ENCODE measurements at places on chromosomes 12 and 14. TPM values are rescaled to one million over a fixed set of nuclear protein-coding genes. Genes with fewer than 3 reads are reported as not detected.

The RPS6KL1 gene
- 5.4 TPM for polyA plus RNA-seq

The NRL gene
- 1.6 TPM for polyA plus RNA-seq

The ISM2 gene
- 0.07 TPM for polyA plus RNA-seq

The FNTB gene
- 26.2 TPM for polyA plus RNA-seq

The PRH2 gene
- polyA plus RNA-seq, result 0.55 TPM

The SLC7A8 gene
- polyA plus RNA-seq, result 94.4 TPM

DNA sequence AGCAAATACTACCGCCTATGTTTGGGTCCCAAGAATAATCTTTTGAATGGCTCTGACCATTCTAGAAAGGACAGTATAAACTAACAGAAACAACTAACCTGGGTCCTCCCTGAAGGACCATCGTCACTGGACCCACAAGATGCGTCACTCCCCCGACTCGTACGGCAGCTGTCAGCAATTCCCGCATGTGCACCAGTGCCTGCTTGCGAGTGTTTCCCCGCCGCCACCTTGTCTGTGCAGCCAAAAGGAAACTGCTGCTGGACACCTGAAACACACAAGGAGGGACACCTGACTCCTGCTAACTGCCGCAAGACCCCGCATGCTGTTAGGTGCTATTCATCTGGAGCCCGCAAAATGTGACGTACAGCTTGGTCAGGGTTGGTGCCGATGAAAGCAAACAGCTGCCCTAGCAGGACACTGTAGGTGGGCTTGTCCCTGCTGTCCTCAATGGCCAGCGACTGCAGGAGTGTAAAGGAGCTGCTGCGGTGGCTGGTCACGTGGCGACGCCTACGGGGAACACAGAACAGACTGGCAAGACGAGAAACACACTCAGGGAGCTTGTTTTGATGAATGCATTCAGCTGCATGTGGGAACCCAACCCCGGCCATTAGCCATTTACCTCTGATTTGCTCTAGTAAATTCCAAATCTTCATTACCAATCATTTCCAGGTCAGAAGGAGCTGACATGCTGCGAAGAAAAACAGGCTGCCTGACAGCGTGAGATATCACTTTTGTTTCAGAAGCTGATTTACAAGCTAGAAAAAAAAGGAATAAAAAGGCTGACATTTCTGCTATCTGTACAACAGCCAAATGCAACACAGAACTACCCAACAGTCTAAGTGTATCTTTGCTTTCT, 118.1 kb downstream of the TRAFD1 start:
- no peak for DNase-seq

GRCh38 chr14:23321572-23322547, 603 bp downstream of the PABPN1 start:
- DNase-seq, result peak; percentile 37

GRCh38 chr12:55188974-55189556, 31.8 kb upstream of the OR10A7 start:
- peak; percentile 61 for DNase-seq
